ENCODE measurements at places on chromosomes 11 and 22.

DNA sequence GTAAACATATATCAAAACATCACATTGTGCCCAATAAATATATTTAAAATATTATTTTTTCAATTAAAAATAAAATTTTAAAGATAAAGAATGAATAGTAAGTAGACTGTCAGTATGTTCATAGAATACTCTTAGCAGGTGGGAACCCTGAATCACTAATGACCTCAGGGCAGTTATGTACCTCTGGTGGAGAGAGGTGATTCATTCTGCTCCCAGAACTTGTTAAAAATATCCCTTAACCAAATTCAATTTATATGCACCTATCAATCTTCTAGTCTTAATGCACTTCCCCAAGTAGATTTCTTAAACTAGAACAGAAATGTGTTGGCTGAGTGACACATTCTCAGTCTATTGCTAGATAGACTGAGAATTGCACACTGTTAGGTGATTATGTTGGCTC lies 183.9 kb upstream of the SYN3 start:
- no peak for DNase-seq

DNA sequence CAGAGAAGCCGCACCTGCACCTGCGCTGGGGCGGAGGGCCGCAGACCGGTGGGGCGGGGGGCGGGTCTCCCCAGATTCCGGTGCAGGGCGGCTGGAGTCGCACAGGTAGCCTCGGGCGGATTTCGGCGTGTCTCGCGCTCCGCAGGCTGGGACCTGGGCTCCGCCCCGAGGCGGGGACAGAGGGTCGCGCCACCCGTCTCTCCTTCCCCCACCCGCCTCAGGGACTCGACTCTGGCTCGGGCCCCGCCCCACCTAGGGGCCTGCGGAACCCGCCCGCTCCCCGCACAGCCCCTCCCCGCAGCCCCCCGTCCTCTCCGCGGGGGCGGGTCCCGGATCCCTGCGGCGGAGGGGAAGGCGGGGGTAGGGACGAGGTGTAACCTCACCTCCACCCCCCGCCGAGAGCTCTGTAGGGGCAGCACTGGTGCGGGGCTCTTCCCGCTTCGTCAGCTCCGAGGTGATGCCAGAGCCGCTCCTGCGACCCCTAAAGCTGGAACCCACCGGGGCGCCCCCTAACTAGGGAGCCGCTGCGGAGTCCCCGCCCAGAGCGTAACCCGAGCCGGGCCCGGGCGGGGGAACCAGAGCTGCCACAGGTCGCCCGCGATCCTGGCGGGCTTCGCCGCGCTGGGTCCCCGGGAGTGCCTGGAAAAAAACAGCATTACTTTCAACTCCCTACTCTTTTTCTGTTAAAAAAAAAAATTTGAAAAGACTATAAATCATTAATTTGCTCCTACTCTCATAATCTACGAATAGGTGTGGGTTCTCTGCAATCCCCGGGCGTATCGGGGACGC lies at the start of gene SLC29A2:
SLC29A2 (minus strand) TSS at position 134 of the 789 bp plus-strand sequence. CDS start 169 bp downstream, outside the sequence.
- DNase-seq, result no peak

DNA sequence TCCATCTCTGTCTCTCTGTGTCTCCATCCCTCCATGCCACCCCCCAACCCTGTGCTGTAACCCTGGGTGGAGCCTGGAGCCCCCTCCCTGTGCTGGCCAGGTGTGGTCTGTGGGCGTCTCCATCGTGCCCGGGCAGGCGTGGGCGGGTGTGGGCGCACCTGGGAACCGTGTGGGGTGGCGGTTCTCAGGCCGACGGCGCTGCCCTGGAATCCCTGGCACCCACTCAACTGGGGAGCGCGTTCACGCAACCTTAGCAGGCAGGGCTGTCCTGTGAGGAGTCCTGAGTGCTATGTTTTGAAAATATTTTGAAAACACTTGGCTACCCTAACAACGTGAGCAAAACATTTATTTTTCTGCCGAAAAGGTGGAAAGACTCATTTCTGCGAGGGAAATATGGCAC lies 4.7 kb downstream of the TNNT3 start:
- DNase-seq, result no peak

DNA sequence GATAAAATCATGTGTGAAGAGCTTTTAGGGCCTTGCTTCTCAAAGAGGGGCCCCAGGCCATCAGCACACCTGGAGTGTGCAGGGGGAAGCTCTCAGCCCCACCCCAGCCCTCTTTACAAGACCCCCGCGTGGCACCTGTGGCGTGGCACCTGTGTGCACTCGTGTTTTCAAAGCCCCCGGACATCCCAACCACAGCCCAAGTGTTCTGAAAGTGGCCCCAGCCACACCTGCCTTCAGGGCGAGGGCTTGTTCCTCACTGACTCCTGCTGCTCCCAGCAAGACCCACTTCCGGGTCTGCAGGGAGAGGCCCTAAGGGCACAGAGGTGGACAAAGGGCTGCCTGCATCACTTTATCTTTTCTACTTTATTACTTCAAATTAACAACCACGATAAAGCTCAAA lies 17.5 kb upstream of the TMEM184B start:
- no peak for DNase-seq

DNA sequence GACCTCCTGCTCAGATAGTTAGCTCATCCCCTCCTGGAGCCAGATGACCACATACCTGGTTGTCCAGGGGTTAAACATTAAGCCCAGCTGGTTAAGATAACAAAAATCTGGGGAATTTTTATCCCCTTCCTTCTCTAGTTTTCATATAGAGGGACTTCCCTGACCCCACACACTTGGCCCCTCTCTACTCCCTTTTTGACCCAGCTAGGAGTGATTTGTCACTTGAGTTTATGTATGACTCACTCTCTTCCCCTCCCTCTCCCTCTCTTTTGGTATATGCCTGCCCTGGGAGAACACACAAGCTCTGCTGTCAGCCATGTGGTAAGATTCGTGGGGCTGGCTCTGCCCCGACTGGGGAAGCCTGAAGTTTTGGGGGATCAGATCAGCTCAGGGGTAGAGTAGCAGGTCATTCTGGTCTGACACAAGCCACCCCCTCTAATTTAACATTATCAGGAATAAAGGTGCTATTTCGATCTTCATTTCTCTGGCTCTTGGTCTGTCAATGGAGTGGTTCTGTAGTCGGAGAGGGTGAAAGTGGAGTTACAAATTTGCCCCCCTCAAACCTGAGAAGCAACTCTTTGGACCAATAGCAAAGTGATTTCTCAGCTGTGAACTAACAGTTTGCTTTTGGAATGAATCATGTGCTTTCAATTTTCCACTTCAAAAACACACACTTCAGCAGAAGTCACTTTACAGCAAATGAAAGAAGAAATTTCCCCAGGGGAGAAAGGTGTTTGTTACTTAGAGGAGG lies 415.3 kb upstream of the CADM1 start:
- DNase-seq, result no peak

GRCh38 chr11:15818132-15818842 lies 538.1 kb downstream of the SOX6 start:
- no peak for DNase-seq

DNA sequence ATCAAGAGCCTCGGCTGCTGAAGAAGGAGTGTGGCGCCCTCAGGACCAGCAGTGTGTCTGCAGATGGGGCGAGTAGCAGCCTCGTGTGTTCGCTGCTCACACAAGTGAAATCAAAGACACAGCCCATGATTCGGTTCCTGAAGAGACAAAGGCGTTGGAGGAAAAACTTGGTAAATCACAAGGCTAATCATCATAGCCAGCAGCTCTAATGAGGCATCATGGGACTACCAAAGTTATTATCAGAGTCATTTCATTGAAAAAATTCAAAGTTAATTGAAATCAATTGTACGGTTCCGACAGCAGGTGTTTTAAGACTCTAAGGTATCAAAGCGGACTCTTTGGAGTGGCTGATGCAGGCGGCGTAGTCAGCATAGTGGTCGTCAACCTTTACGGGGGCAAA lies 9.5 kb downstream of the PHF21B start:
- no peak for DNase-seq

- peak; percentile 82 for DNase-seq
Observed at GRCh38 chr11:8092587-8093424, 11.8 kb downstream of the TUB start.

- DNase-seq, result no peak
Observed at GRCh38 chr11:47366020-47366490, 12.3 kb downstream of the SPI1 start.

DNA sequence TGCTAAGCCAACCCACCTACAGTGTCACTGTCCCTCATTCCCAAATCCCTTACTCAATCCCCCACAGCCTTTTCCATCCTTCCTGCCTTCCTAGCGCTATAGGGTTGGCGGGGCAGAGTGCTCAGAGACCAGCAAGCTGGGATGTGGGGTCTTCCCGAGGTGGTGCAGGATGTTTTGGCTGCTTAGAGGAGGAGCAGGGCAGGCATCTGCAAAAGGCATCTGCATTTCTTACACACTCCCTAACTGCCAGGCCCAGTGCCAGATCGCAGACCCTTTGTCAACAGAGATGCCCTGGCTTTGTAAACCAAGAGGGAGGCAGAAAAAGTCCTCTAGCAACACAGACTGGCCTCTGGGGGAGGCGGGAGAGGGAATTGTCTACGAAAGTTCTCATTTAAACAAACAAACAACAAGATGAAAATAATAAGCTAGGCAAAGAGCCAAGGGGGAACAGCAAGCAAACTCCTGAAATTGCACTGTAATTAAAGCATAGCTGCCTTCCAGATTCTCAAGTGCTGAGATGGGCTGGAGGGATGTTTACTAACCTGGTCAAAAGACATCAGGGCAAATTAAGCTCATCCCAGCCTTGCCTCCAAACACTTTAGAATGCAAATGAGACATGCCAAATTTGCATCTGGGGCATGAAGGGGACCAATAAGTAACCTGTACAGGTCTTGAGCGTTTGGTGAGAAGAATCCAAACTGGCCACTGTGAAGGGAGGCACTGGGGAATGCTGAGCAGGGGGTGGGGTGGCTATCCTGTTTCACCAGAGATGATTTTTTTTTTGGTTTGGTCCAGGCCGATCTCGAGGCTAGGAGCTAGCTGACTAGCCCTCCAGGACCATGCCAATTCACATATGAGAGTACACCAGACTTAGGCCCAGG lies 38.1 kb upstream of the ADA2 start:
- DNase-seq, result no peak

DNA sequence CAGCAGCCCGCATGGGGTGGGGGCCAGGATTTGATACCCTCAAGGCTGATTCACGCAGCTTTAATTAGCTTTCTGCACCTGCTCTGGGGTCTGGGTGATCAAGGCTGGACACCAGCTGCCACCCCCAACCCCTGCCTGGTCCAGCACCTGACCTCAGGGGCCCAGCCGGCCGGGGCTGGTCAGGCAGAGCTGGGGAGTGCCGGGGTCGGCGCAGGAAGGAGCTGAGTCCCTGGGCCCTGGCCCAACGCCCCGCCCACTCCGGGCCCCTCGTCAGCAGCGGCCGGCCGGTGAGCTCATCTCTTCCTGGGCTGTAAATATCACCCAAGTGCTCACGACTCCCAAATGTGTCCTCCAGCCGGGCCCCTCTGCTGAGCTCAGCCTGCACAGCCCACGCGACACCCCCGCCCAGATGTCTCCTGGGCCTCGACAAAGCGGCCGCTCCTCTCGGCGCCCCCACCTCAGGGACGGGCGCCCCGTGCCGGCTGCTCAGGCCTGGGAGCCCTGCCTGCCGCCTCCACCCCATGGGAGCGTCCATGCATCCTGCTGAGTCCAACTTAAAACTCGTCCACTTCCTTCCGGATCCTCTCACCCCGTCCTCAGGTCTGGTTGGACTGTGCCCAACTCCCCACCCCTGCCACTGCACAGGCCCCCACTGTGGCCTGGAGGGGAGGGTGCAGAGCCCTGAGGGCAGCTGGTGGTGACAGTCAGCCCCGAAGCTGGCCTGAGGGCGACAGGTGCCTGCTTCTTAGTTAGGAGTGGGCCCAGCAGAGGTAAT lies 29.0 kb downstream of the RTN4R start:
- DNase-seq, result no peak

- DNase-seq, result no peak
Observed at GRCh38 chr11:80320226-80320625, 879.4 kb upstream of the TENM4 start.

DNA sequence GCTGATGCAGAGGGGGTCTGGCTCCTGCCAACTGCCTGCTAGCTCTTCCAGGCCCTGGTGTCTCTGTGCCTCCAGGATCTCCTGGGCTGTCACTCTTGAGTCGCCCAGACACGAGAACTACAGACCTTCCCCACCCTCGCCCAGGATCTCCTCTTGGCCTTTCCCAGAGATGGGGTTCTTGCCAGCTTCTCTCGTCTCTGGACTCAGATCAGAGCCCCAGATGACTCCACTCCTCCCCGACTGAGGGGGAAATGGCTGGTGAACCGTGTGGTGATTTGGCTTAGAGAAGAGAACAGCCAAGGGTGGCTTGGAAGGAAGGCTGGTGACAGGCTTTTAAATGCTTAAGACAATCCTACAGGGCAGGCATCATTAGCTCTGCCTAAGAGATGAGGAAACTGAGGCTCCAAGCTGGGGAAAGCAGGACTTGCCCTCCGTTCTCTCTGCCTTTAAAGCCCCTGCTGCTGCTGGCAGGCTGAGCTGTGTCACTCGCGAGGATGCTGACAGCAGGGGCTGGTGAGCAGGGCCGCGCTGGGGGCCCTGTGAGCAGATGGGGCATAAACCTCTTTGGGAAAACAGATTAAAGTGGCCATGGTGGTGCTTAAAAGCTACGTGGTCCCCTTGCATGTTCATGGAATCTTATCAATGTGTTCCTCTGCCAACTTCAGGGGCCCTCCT lies 90.3 kb upstream of the THY1 start:
- no peak for DNase-seq

DNA sequence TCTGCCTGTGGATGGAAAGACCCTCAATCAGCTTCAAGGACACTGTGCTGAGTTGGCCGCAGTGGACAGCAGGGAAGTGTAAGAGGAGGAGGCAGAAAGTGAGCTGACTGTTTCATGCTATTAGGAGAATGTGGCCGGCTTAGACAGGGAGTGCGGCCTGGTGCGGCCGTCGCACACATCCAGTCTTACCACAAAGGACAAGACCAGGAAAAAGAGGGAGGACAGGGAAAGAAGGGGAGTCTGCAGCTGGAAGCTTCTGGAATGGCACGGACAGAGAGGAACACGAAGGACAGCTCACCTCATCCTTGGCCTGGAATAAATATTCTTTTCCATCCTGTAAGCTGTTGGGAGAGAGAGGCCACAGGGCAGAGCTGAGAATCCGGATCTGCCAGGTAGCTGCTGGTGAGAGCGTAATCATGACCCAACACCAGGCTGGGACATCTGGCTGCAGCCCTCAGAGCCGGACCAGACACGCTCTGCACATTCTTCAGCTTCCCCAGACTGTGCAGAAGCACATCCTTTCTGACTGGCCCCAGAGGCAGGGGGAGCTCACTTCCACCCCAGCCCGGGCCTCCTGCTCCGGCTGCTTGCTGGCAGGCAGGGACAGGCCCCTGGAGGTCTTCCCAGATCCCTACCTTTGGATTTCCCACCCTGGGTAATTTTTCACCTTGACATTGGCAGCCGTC lies 8.6 kb upstream of the RBM4B start:
- no peak for DNase-seq

GRCh38 chr22:33639588-33640254 lies 280.6 kb downstream of the LARGE1 start:
- no peak for DNase-seq

DNA sequence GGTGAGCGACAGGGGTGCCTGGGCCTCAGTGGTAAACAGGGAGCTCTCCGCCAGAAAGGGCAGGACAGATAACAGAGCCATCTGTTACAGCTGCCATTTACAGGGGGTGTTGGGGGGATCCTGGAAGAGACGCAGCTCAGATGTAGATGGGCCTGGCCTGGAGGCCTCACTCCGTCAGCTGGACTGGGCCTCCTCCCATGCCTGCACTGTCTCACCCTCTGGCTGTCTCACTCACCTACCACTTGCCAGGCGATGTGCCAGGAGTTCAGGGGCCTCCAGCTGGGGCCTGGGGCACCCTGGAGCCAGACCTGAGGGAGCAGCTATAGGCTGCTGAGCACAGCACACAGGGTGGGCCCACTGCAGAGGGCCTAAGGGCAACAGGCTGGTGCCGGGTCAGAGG lies 16.3 kb upstream of the SUSD2 start:
- no peak for DNase-seq

GRCh38 chr11:1546536-1547466 lies 25.3 kb downstream of the DUSP8 start:
- DNase-seq, result peak; percentile 25
